Activated CD4-positive, alpha-beta memory T cell treated with anti-CD3 and anti-CD28 coated beads for 36 hours (primary cell): ENCODE measurements at places on chromosomes 11 and 22. TPM values are rescaled to one million over a fixed set of nuclear protein-coding genes. Genes with fewer than 3 reads are reported as not detected.

CEND1 gene
- 0.68 TPM for total RNA-seq

OR51I1 gene
- not detected for total RNA-seq

DNA sequence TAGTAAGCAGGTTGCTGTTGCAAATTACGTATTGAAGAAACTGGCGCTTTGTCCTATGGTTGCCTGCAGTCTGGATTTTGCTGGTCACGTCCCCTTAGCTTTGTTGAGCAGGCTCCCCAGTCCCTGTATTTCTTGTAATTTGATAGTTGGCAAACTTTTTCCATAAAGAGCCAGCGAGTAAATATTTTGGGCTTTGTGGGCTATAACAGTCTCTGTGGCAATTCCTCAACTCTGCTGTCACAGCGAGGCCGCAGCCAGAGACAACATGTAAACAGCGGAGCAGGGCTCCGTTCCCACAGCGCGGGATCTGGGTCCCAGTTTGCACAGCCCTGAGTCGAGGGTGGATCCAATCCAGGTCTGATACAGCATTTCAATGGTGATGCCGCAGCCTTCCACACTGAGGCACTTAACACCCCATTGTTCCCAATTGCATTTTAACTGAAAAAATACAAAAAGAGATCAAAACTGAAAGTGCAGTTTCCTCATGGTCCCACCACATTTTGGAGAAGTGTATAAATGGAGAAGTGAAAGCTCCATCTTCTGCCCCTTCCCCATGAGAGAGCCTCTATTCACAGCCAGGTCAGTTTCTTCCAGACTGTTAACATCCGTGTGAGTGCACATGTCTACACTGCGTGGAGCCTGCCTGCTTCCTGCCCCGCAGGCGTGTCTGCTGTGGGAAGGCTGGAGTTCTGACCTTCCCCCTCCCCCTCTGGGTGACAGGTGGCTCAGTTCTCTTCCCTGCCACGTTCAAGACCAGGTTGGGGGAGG, 89.1 kb downstream of the RPS6KA4 start:
- peaks cover 13% of the 10 kb centered on the region for H3K4me1 ChIP-seq
- H3K27ac ChIP-seq: no peak overlapping the region
- DNase-seq: no peak

GRCh38 chr11:86740628-86741483, 59.5 kb upstream of the PRSS23 start:
- H3K27ac ChIP-seq: no peak overlapping the region
- peak; percentile 55 for DNase-seq
- no peaks in the 10 kb centered on the region for H3K36me3 ChIP-seq
- H3K4me1 ChIP-seq: peaks cover 19% of the 10 kb centered on the region
- H3K4me3 ChIP-seq: no peak overlapping the region
- H3K27me3 ChIP-seq: peaks cover 4% of the 10 kb centered on the region

GRCh38 chr22:38218661-38219622, 17.1 kb downstream of the MAFF start:
- peak overlapping the region; percentile 77 for H3K27ac ChIP-seq
- peaks cover 33% of the 10 kb centered on the region for H3K4me1 ChIP-seq
- no peaks in the 10 kb centered on the region for H3K27me3 ChIP-seq
- peaks cover 6% of the 10 kb centered on the region for H3K36me3 ChIP-seq
- peak; percentile 85 for DNase-seq

DNA sequence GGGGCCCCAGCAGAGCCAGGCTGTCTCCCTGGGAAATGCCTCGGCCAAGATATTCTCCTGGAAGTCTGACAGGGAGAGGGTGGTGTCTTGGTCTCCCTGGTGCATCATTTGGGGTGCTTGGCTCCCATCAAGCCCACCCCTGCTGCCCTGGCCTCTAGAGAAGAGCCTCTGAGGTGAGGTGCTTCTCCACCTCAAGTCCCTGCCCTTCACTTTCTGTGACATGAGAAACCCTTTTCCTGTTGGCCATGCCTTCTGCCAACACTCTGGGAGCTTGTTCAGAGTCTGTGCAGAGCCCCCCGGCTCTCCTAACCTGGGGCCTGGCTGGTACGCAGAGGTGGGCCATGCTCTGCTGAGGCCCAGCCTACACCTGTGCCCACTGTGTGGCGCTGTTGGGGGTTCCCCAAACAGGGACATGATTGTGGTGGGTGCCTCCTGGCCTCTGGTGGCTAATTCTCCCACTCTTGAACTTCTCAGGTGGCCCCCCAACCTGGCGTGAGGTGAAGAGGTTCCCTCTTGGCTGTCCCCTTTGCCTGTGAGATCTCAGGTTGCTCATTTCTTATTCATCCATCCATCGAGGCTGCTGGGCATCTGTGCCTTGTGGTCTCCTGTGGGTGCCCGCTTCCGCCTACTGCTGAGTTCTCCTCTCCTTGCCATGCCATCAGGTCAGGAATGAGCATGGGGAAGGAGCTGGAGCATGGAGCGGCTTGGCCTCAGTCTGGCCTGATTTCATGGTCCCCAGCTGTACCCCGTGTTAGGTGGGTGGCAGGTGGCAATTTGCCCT, 19.2 kb upstream of the DGCR8 start:
- H3K36me3 ChIP-seq: peaks cover 9% of the 10 kb centered on the region
- no peaks in the 10 kb centered on the region for H3K27me3 ChIP-seq
- no peak overlapping the region for H3K27ac ChIP-seq
- no peak for DNase-seq
- no peaks in the 10 kb centered on the region for H3K4me1 ChIP-seq
- no peak overlapping the region for H3K4me3 ChIP-seq

DNA sequence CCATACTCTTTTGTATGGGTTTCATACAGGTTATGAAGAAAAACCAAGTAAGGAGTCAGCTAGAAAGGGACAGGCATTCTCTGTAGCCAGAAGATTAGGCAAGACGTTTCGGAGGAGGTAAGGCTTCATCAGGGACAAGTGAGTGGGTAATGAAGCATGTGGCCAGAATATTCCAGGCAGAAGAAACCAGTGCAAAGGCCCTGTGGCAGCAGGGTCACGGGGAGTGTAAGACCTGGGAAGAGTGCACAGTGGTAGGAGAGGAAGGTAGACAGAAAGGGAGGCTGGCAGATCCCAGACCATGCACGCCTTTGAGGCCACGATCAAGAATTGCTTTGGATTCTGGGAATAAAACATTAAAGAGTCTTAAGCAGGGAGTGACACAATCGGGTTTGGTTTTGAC, 177.6 kb downstream of the MIAT start:
- no peak overlapping the region for H3K27ac ChIP-seq
- no peak for DNase-seq
- no peak overlapping the region for H3K4me3 ChIP-seq

DNA sequence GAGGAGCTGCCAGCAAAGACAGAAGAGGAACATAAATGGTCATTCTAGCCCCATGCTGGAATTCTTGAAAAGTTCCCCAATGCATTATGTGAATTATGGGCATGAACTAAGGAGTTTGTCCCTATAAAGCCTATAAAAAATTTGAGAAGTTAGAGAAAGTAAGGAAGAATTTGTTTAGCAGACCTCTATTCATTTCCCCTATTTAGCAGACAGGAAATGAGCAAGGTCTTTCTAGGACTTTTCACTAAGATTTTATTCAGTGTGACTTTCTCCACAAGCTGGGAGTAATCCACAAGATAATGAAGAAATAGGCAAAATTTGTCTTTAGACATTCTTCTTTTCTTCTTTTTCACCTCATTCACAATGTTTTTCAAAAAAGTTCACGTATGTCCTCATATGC, 20.0 kb downstream of the PRRG4 start:
- no peak overlapping the region for H3K4me3 ChIP-seq
- peaks cover 8% of the 10 kb centered on the region for H3K27me3 ChIP-seq
- H3K27ac ChIP-seq: no peak overlapping the region
- no peaks in the 10 kb centered on the region for H3K4me1 ChIP-seq
- H3K36me3 ChIP-seq: no peaks in the 10 kb centered on the region

DNA sequence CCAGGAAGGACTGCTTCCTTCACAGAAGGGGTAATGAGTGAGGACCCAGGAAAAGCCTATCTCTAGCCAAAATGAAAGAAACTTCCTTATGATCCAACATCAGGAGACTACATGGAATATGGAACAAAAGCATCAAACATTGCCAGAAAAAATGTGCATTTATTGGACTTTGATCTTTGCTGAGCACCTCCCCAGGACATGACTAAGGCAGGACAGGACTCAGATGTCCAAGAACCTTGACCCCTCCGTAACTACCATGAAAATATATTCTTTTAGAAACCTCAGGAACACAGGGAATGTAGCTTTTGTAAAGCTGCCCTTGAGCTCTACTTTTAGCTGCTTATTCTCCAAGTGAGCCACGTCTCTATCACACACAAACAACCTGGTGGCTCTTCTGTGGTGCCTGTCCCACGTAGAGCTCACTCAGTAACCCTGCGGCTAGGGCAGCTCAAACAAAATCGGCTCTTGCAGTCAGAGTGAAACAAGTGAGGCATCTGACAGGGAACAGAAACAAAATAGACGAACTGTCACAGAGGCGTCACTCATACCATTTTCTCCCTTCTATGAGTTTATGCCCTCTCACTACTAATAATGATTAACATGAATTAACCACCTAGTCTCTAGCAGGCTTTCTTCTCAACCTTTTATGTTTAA, 471.5 kb upstream of the API5 start:
- H3K27me3 ChIP-seq: no peaks in the 10 kb centered on the region
- no peak overlapping the region for H3K4me3 ChIP-seq
- no peaks in the 10 kb centered on the region for H3K4me1 ChIP-seq
- H3K36me3 ChIP-seq: no peaks in the 10 kb centered on the region
- no peak for DNase-seq
- no peak overlapping the region for H3K27ac ChIP-seq
